ENCODE measurements at places on chromosomes 6 and 20.

GRCh38 chr20:34420146-34420545, 57.1 kb downstream of the ITCH start:
- no peak for DNase-seq

DNA sequence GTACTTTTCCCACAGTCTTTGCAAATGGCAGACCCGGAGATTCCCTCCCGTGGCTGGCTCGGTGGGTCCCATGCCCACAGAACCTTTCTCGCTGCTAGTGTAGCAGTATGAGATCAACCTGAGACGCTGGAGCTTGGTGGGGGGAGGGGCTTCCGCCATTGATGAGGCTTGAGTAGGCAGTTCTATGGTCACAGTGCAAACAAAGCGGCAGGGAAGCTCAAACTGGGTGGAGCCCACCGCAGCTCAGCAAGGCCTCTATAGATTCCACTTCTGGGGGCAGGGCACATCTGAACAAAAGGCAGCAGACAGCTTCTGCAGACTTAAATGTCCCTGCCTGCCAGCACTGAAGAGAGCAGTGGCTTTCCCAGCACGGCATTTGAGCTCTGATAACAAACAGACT, 186.0 kb upstream of the KCNK16 start:
- no peak for DNase-seq

DNA sequence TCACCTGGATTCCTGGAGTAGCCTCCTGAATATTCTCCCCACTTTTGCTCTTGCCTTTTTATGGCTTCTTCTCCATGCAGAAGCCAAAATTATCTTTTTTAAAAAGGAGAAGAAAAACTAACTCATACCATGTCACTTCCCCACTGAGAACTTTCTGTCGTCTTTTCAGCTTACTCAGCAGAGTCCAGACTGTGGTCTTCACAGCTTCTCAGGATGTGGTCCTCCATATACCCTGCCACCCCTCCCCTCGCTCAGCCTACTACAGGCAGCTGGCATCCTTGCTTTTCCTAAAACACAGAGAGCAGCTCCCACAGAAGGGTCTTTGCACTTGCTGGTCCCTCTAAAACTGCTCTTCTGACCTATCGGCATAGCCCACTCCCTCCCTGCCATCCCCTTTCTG, 89.4 kb upstream of the ISM1 start:
- DNase-seq, result no peak

GRCh38 chr6:159973406-159973805, 4.5 kb downstream of the IGF2R start:
- no peak for DNase-seq

DNA sequence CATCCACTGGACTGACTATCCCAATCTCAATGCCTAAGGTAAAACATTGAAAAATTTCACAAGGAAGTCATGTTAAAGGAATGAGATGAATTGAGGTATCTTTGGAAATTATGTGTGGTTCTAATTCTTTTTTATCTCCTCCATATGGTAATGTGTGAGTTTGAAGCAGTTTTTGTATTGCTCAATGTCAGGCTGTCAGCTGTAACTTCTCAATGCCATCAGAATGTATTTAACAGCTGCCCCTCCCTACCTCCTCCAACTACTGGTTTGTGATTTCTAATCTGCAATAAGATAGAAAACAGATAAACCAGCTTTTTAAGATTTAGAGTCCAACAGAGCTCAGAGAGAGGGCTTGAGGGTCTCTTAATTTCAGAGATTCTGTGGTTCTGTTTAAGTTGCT, 1005.8 kb upstream of the ADGRB3 start:
- no peak for DNase-seq

GRCh38 chr6:135105710-135106109, 51.1 kb upstream of the HBS1L start:
- DNase-seq, result no peak

- DNase-seq, result peak; percentile 93
Observed at GRCh38 chr6:6851059-6851948, 256.5 kb upstream of the RREB1 start.

DNA sequence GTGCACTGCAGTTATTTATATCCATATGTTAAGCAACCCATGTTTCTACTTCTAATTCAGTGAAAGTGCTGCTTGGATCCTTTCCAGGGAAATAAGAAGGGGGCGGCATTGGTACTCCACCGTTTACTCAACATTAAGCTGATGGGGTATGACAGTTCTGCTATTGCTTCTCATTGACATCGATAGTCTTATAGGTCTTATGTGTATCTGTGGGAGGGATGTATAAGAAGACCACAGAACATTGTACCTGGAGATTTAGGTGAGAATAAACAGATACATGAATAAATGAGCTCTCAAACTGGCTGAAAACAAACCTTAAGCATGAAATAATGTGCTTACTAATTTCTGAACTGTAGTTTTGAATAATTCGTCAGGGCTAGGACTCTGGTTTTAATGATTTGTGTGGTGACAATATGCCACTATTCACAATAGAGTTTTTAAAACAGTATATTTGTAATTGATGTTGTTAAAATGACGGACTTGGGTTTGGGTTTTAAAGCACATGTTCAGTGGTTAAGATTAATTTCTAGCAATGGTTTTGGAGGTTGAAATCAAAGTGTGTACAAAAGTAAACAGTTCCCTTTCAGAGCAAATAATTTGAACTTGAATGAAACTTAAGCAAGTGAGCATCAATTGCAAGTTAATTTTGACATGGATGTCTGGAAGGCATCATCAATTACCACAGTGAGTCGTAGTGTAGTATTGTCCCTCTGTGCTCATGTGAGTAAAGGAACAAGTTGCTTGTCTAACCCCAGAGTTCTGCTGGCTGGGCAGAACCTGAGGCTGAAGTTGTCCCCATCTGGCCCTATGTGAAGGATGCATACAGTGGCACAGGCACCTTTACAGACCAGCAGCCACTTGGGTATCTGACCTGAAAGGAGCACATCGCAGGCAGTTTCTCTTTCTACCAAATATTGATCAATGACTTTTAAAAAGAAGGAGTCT, 84.7 kb upstream of the SUPT3H start:
- DNase-seq, result peak; percentile 24

DNA sequence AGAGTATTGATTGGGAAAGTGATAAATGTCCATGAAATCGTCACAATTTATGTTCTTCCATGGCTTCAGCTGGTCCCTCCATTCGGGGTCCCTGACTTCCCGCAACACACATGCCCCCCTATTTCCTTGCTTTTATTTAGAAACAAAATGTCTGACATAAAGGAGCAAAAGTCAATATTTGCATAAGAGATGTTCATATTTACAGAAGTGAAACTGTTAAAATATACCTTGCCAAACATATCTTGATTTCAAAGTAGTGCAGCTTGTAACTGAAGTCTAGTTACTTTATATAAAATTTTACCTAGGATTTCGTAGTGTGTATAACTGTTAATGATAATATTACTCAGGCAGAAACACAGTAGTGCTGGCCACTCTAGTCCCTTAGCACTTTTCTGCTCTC, 548.9 kb upstream of the ADGRB3 start:
- no peak for DNase-seq

GRCh38 chr20:53774461-53775203, 181.0 kb upstream of the ZNF217 start:
- peak; percentile 100 for DNase-seq

Measured in ELR (cell line).